Left renal cortex interstitium (tissue), 4 donors: ENCODE measurements at places on chromosomes 16 and 17.

DNA sequence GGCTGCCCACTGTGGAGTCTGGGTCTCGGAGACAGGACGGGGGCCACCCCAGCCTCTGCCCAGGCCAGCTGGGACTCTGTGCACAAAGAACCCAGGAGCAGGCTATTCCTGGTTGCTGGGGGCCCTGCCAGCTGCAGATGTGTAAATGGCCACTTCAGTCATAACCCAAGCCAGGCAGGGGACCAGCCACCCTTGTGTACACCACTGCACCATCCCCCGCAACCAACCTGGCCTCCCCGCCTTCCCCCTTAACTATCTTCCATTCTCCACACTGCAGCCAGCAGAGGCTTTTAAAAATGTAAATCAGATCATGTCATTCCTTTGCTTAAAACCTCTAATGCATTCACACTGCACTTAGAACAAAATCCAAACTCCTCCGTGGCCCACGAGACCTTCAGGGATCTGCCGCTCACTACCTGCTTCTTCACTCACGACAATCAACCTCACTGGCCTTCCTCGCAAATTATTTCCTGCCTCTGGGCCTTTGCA is 28.3 kb downstream of the RTN4RL1 start:
- DNase-seq, result no peak

DNA sequence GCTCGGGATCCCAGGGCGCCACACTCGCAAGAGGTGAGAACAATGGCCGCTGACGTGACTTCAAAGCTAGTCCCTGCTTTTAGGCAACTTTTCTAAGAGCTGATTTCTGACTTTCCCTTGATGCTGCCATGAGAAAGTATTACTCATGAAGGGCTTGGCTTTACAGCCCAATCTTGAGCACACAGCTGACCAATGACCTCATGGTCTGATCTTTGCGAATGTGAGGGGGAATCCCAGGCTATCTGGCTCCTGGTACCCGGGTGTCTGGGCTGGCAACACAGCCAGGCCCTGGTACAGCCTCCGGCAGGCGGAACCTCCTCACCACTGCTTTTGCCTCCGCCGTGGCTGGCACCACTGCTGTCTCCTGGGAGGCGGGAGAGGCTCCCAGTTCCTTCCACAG is 17.5 kb downstream of the NDUFAF8 start:
- DNase-seq, result no peak

- DNase-seq, result no peak
These were observed 20.1 kb upstream of the ADCY9 start for GRCh38 chr16:4136229-4136813.

- no peak for DNase-seq
These were observed 14.3 kb downstream of the ACSF2 start for GRCh38 chr17:50440172-50440837.

DNA sequence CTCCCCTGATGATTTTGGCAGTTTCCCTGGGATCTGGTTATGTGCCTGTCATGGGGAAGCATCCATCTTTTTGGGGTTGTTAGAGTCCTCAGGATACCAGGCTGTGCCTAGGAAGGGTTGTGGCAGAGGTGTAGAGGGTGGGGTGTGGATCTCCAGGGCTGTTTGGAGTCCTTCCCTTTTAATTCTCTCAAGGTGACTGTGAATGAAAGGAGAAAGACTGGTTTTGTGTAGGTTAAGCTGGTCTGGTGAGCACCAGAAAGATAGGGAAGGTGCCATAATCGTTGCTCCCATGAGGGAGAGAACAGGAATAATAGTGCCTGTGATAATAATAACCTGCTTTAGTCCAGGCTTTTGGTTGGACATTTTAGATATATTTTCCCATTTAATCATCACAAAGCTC is 7.0 kb downstream of the MAP2K4 start:
- no peak for DNase-seq
